ENCODE measurements at places on chromosomes 13 and 19.

- DNase-seq = no peak
These were observed 16.7 kb upstream of the ZNF564 start for GRCh38 chr19:12567951-12568350.

GRCh38 chr19:34734537-34735103 is 577 bp downstream of the ZNF181 start:
- DNase-seq = peak; percentile 36

DNA sequence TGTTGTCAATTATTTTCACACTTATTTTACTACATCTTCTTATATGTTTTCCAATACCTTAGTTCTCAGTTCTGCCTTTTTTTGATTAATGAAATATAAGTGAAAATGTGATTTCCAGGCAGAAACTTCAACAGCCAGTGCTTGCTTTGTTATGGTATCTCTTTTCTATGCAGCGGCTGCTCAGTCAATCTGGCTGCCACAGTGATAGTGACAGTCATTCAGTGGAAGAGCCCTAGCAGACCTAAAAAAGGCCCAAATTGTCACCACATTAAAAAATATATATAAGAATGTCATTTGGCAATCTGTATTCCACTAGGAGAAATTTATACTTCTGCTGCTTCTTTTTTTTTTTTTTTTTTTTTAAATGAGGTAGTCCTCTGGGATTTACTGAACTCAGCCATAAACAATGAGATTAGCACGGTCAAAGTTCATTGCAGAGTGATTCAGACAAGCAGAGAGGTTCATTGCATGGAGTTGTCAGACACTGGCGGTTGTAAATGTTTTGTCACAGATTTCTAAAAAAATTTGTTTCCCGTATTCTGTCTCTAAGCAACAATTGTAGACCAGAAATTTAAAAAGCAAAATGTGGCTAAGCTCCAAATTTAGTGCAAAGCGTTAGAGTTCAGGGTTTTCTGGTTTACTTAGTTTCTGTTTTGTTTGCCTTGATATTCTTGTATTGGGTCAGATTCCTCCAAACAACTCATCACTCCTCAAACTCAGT is 94.7 kb upstream of the PRR20A start:
- no peak for DNase-seq

GRCh38 chr13:106118050-106118449 is 417.4 kb downstream of the EFNB2 start:
- DNase-seq = no peak

DNA sequence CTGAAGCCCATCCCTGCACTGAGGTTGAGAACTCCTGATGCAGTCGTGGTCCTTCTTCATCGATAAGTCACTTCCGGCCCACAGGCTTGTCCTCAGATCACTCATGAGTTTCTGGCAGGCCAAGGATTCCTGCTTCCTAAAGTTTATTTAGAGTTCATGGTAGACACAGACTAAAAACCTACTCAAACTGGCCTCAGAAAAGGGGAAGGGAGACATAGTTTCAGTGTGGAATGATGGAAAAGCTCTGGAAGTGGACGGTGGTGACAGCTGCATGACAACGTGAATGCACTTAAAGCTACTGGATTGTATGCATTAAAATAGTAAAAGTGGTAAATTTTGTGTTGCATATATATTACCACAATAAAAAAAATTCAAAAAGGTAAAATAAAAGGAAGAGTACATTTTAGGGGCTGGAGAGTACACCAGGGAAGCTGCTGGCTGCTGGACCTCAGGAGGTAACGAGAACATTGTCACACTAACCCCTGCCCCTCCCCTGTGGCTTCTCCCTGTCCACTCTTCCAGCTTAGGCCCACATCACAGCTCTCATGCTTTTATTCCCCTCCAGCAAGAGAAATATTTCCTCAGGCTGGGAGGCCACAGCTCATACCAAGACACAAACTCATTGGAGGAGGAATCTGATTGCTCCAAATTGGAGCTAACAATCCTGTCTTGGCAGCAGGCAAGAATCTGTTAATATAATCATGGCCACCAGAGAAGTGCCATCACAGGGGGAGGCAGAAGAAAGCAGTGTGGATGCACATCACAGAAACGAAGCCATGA is 741.0 kb downstream of the UQCRFS1 start:
- no peak for DNase-seq

GRCh38 chr13:43938449-43938848 is 58.7 kb downstream of the LACC1 start:
- no peak for DNase-seq

Measured in AG04449 (cell line).